Activated CD4-positive, alpha-beta T cell treated with anti-CD3 and anti-CD28 coated beads, Interleukin-2, amount 50 U/mL, for 16 hours (primary cell): ENCODE measurements at places on chromosomes 16 and 17.
A peak's percentile ranks its signal among the peaks of the same experiment; 100 is the strongest.

DNA sequence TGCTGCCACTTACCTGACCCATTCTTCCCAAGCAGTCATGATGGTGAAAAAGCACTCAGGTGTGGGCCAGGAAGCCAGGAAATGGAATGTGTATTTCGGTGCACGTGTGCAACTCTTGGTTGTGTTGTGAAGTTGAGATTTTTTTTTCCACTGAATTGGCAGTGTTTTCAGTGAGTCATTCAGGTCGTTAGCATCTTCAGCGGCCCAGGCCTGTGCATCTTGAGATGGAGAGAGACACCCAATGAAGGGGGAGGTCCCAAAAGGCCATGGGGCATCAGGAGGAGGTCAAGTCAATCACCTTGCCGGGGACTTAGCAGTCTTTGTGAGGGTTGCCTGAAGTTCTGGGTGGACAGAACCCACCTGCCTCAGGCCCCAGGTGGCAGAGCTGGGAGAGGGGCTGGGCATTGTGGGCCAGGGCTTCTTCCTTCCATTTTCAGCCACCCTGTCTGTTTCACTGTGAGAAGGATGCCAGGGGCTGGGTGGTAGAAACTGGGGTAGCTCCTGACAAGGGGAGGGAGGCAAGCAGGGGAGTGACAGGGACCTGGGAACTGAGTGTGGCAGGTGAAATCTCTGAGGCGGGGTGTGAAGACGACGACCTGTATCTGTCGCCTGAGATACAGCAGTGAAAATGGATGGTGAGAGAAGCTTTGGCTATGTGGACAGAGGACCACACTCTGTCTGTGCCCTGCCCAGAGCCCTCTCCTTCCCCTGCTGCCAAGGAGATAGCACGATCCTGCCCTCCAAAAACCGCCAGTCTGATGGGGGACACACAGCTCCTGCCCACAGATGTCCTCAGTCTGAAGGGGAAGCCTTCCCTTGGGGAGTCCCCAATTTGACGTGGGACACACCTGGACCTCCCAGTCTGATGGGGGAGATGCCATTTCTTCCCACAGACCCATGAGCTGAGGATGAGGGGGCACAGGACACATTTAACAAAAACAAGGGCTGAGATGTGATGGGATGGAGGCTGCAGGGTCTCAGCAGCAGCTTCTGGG lies 11.9 kb downstream of the TBKBP1 start:
- peak; percentile 85 for DNase-seq

DNA sequence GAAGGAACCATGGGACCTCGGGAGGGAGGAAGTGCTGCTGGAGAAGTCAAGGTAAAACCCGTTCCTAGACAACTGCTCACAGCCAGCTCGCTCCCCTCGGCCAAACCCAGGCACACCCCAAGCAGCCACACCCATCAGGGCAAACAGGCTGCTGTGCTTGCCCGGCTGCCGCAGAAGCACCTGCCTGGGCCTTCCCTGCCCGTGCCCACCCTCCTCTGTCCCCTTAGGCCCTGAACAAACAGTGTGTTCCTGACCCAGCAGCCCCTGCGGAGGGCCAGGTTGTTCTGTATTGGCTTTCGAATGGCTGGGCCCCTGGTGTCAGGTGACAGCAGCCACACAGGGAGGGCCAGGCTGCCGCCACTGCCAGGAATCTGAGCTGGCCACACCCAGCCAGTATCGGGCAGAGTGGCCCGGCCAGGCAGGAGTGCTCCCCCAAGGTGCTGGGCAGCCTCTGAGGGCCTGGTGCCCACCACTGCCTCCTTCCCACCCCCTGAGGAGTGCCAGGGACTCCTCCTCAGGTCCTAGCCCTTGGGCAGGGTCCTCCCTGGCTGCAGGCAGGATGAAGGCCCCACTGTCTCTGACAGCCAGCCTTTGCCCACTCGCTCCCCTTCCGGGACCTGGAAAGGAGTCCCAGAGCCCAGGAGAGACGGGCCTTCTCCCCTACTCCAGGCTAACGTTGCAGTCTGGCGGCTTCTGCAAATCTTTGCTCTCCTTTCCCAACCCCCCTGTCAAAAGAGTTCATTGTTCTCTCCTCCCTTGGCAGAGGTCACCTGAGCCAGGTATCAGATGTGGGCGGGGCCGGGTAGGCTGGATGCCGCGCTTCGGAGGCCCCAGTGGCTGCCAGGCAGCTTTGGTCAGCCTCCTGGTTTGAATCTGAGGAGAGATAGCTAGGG lies 24.0 kb downstream of the LLGL2 start:
- no peak for DNase-seq

GRCh38 chr17:3890878-3891219 lies 2.0 kb downstream of the CAMKK1 start:
- DNase-seq = no peak

DNA sequence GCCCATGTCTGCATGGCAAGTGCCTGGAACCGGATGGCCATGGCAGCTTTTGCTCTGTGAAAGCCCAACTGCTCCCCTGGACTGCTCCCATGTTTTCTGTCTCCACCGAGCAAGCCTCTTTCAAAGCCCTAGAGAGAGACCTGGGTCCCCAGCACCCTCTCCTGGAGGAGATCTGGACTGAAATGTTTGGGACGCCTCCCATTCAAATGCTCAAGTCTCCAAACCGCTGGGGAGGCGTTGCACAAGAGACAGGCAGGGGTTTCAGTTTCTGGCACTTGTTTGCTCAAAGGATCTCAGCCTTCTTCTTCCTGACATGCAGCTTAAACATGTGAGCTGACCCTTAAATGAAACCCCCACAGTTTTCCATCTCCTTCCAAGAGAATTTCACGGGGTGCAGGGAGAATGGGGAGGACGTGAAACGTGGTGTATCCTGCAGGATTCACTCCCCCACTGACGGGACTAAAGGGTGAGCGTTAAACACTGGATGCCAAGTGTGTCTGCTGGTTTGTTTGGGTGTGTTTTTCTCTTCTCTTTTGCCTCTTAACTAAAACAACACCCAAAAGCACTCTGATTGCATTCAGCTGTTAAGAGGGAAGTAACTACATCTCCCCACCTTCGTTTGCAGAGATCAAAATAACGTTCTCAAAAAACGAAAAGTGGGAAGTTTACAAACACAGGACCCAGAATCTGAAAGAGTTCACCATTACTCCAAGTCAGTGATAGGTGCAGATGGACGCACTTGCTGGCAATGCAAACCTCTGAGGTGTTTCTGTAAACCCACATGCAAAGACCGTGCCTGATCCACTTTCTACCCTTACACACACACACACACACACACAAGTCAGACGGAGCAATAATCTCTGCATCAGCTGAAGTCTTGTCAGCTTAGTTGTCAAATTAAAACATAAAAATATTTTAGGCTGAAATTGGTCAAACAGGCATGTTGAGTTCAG lies 256.9 kb downstream of the C16orf95 start:
- DNase-seq = no peak

GRCh38 chr17:41801374-41802271 lies 10.1 kb downstream of the P3H4 start:
- DNase-seq = peak; percentile 72

GRCh38 chr16:11783319-11784037 lies 13.6 kb downstream of the ZC3H7A start:
- peak; percentile 86 for DNase-seq
